ENCODE measurements at places on chromosomes 2 and 18.

DNA sequence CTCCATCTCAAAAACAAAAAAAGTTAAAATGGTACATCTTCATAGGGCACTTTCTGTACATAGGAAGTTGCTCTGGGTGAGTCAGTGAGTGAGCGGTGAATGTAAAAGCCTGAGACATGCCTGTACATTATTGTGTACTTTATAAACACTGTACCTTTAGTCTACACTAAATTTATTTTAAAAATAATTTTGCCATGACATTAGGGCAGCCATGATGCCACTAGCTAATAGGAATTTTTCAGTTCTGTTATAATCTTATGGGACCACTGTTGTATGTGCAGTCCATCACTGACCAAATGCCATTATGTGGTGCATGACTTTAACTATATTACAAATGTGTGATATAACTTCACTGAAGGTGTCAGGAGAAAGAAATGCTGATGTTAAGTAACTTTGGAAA lies 11.0 kb upstream of the TXNDC2 start:
- no peak for DNase-seq

GRCh38 chr2:238820916-238821315 lies 27.0 kb upstream of the TWIST2 start:
- DNase-seq = no peak

- no peak for DNase-seq
These were observed 18.1 kb upstream of the B4GALT6 start for GRCh38 chr18:31702449-31702848.

DNA sequence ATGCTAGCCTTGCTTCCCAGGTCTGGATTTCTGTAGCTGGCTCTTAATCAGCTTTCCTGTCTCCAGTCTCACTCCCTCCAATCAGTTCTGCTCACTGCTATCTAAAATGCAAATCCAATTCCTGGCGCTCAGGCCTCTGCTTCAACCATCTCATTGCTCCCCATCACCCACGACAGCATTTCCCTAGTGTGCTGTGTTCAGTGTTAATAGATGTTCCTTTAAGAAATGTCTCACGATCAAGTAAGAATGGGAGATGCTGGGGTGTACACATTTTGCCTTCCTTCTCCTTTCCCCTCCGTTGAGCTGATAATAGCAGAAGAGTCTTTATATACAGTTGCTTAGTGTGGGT lies 1.6 kb upstream of the PUM2 start:
- DNase-seq = no peak

DNA sequence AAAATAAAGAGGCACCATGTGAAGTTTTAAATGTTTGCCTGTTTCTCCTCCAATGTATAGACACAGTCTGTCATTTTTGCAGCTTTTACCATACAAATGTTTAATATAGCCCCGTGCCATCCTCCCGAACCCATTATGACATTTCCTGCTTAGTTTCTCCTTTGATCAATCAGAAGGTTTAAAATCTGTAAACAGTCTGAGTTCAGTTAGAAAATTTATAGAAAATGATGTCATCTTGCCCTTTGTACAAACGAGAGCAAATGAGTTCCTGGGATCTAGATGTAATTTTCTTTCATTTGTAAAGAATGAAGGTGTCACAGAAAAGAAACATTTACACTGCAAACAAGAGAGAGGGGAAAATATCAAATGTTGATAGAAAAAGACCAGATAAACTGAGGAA lies 62.7 kb upstream of the NFU1 start:
- DNase-seq = no peak

- DNase-seq = no peak
These were observed 8.9 kb upstream of the TNS1 start for GRCh38 chr2:218011653-218012040.

GRCh38 chr2:80438686-80439085 lies 134.1 kb upstream of the LRRTM1 start:
- DNase-seq = no peak

DNA sequence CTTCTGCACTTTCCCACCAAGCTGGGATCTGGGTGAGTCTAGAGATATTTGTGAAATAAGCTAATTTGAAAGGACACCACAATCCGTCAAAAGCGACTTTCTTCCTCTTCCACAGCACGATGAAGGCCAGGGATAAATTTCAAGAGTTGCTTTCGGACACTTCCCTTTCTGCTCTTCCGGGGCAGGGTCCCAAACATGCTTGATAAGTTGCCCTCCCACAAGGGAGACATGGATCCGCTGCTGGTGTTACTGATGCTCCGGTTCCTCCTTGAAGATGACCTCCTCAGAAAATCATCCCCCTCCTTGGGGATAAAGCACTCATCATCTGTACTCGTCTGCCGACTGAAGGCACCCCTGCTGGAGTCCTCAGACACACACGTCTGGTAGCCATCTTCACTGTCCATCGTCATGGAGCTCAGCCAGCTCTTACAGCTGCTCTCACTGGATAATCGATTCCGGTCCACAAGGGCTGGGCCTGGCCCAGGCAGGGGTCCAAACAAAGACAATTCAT lies 28.2 kb downstream of the CYTIP start:
- no peak for DNase-seq

DNA sequence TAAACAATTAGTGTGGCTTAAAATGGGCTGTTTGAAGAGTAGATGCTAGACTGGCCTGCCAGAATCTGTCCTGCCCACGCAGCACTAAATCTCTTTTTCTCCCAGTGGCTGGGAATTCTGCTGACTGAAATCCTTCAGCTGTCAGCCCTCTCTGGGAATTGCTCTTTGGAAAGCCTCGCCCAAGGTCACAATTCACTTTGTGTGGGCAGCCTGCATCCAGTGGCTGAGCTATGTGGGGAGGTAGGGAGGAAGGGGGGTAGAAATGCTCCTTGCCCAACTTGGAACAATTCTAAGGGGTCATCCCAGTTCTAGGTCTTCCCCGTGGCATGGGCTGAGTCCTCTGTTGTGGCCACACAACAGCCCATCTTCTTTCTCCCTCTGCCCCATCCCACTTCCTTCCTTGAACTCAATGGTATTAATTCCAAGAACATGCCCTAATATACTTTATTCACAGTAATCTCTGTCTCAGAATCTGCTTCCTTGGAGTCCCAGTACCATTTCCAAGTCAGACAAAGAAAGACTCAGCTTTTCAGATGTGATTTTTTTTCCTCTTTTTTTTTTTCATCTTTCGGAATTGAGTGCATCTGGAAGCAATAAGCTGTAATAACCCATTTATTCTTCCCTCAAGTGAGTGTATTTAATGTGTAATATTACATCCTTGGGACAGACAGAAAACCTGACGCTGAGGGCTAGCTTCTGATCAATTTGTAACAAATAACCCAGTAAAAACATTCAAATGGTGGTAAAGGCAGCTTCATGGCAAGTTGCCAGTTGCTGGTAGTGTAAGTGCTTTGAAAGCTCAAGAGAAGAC lies 189.4 kb downstream of the GPD2 start:
- DNase-seq = no peak

DNA sequence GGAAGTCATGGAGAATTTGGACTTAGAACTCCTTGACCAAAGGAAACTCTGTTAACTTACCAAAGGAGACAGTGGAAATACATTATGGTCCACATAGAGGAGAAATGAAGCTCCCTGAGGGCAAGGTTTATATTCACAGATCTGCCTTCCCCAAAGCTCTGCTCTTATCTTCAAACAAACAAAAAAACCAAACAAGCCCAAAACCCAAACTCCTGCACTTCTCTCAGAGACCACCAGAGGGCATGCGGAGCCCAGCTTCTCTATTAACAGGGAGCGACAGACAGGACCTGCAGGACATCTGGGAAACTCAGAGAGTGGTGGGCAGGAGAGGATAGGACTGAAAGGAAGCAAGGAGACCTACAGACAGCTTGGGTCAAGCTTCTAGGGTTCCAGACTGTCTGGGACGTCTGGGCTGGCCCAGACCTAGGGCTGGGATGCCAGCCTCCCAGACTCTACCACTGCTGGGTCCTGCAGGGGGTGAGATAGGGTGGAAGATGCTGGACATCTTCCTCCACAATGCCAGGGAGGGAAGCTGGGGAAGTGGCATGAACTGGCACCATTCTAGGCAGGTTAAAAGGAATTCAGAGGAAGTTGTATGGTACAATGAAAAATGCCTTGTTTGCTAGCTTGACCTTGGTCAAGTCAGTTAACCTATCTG lies 4.0 kb upstream of the WNT10A start:
- no peak for DNase-seq

GRCh38 chr2:206069417-206069816 lies 16.6 kb downstream of the INO80D start:
- DNase-seq = no peak

- peak; percentile 30 for DNase-seq
These were observed 43.9 kb upstream of the PCBP1 start for GRCh38 chr2:70043252-70043875.

DNA sequence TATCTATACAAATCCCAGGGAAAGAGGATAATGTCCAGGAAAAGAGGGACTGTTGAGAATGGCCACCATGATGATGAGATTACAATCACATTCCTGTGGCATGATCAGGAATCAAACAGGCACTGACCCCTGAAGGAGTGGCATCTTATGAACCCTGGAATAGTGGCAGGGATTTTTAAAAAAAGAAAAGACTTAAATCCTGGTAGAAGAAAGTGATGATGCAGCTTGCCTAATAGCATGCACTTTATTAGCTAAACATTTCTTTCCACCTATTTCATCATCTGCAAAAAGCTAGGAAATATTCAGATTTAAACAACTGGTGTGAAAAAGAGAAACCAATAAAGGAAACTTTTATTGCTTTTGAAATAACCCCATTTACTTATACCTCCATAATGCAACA lies 87.2 kb upstream of the FSHR start:
- DNase-seq = no peak

DNA sequence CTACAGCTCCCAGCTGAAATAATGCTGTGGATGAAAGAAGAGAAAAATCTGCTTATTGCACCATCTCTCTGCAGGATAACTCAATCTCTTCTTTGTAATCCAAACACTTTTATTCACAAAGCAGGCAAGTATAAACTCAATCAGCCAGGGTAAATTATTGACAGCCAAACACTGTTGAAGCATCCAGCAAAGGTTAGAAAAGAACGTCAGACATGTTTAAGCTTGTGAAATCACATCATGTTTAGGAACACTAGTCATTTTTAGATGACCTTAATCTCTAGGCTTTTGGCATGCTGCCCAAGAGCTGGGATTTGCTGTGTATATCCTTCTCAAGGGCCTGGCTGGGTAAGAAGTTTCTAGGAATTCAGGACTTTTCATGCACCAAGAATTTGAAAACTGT lies 1148.1 kb upstream of the FANCL start:
- no peak for DNase-seq

DNA sequence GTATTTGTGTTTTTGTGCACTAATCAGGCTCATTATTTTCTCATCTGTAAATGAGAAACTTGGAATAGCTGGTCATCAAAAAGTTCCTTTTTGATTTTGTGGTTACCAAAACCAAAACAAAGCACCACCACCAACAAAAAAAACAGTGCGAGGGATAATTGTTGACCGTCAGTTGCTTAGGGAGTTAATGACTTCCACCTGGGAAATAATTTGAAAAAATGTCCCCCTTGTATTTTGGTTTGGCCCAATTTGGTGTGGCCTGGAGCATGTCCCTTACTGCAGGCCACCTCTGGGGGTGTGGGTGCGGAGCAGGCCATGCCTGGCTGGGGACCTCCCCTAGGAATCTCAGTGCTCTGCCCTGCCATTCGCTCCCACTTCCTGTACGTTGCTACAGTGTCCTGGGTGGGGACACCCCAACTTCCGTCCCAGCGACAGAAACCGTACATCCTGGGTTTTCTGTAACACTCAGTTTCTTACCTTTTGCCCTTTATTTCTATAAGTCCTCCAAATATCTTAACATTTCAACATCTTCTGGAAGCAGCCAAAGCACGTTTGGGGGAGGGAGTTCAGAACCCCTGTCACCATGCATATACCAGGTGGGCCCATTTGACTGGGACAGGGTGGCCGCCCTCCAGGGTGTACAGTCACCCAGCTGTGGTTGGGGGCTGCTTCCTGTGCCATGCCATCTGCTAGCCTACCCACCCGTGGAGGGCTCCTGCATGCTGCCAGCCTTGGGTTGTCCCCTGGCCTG lies 31.3 kb downstream of the NCK2 start:
- DNase-seq = no peak

GRCh38 chr2:112173646-112174319 lies 35.6 kb downstream of the FBLN7 start:
- DNase-seq = no peak

- no peak for DNase-seq
These were observed 1.3 kb upstream of the LYPD1 start for GRCh38 chr2:132671151-132671835.

DNA sequence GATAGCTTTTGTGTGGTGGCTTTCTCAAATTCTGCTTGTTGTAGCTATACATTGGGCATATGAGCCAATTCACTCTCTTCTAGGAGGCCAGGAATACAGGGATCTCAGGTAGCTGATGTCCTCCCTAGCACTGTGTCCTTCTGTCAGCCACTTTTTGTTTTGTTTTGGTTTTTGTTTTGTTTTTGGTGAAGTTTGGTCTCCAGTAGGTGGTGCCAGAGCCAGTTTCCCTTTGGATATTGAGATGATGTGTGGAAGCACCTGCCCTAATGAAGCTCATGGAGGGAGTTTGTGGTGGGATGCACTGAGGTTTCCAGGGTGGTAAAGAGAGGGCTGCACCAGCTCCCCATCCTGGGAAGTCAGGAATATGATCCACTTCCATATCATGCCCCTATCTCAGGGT lies 100.5 kb upstream of the VWC2L start:
- no peak for DNase-seq

DNA sequence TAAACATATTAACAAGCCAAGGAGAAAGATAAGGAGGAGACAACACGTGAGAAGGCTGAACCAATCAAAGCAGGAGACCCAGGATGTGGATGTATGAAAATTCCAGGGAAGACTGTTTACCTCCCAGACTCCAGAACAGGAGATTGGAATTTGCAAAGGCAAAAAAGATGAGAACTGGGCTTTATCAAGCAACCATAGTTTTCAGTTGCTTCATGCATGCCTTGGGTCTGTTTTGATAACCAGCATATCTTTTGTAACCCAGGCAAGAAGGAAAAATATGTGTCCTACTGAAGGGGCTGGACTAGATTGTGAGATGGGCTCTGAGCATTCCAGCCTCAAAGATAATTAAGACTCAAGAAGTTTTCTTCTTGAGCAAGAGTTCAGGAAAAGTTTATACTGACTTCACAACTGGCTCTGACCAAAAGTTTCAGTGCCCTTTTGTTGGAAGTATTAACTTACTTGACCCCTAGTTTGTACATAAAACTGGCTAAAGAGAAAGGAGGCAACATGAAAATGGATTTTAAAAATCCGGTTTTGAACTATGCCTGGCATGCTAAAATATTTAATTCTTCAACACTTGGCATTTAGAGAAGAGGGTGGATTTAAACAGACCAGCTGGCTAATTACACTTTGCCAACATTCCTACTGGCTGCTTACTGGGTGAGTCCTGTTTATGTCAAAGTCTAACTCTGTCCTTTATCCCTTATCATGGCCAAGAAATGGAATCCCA lies 79.3 kb upstream of the CD28 start:
- no peak for DNase-seq

DNA sequence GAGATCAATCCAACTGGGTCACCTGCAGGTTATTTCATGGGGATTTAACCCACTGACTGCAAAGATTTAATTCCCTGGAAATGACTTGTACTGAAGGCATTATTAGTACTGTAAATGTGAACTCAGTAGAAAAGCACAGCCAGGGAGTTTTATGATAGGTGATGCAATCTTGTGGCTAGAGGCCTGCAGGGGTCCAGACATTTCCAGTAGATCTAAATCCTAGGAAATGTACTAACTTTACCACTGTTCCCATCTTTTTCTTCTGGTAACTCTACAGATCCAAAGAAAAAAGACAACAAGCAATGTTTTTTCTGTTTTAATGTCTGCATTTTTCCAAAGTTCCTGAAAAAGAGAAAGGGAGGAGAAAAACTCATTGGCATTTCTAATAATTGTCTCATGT lies 500.1 kb downstream of the ARHGAP15 start:
- DNase-seq = no peak

- no peak for DNase-seq
These were observed 200.9 kb upstream of the EPAS1 start for GRCh38 chr2:46096260-46096659.

GRCh38 chr2:221335219-221335752 lies 236.8 kb downstream of the EPHA4 start:
- DNase-seq = no peak

Measured in bone marrow (tissue), 2 donors.